Panc1 (cell line): ENCODE measurements at places on chromosomes 3 and 15.

- no peak for DNase-seq
These were observed 94.1 kb upstream of the MRPL3 start for GRCh38 chr3:131596884-131597283.

DNA sequence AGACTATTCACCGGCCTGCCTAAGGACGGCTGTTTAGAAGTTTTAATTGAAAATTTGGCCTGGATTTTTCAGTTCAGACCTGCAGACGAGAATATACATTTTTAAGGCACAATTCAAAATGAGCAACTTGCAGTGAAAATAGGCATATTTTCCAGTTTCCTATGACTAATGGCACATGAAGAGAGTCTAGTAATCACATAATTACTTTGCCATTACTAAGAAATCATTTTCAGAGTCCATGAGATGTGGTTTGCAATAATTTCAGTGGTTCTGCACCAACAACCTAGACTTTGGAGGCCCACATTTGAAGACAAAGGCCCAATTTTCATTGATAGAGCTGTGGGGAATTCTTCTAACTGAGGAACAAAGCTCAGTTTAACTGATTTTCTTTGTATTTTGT, 205.3 kb downstream of the SOX2 start:
- no peak for DNase-seq

GRCh38 chr15:98035134-98035533, 74.6 kb downstream of the ARRDC4 start:
- no peak for DNase-seq

DNA sequence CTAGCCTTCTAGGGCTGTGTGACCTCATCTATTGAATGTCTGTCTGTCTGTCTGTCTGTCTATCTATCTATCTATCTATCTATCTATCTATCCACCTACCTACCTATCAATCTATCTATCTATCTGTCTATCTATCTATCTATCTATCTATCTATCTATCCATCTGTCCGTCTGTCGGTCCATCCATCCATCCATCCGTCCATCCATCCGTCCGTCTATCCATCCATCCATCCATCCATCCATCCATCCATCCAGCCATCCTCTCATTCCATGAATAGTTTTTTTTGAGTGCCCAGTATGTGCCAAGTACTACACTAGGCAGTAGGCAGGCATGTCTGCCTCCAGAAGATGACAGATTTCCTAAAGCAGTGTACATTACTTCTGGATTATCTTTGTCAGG, 122.5 kb downstream of the FOXB1 start:
- DNase-seq: no peak

GRCh38 chr3:117005911-117006522, 296.4 kb downstream of the TUSC7 start:
- no peak for DNase-seq

- no peak for DNase-seq
These were observed 8.8 kb downstream of the TYRO3 start for GRCh38 chr15:41567862-41568261.

DNA sequence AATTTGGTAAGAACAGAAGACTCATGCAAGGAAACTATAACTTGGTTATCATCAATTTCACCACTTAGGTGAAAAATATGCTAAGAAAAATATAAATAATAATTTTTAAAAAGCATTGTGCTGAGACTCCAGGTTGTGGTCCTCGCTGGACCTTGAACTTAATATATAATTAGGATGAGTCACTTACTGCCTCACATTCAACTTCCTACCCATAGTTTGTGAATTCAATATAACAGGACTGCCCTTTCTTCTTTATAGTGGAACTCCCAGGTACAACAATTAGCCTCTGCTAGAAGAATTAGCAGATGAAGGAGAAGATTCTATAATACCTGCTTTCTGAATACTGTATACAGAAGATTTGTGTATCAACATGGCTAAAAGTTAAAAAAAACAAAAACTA, 149.1 kb upstream of the SPRED1 start:
- DNase-seq: no peak

DNA sequence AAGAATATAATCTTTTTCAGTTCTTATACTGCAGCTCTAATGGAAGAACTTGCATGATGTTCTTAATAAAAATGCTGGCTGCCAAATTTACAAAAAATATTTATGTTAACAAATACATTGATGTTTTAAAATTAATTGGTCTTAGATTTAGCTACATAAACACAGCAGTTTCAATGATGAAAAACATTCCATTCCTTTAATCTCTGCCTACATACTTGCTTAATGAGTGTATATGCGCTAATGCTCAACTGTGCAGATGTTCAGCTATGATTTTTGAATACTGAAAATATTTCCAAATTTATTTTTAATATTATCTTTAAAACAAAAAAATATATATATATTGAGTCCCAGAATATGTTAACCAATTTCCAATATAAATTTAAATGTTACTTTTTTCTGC, 867.4 kb downstream of the ROBO1 start:
- no peak for DNase-seq

DNA sequence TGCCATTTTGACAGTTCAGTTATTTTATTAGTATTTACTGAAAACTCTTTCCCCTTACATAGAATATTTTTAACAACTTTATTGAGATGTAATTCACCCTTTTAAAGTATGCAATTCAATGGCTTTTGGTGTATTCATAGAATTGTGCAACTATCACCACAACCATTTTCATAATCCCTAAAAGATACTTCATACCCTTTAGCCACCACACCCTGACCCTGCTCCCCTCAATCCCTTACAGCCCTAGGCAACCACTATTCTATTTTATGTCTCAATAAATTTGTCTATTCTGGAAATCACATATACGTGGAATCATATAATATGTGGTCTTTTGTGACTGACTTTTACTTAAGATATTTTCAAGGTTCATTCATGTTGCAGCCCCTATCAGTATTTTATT, 29.7 kb downstream of the TEX9 start:
- no peak for DNase-seq

- peak; percentile 77 for DNase-seq
These were observed 281.9 kb upstream of the ONECUT1 start for GRCh38 chr15:53072077-53072476.

- peak; percentile 36 for DNase-seq
These were observed 31.4 kb downstream of the HRH1 start for GRCh38 chr3:11185564-11186317.

DNA sequence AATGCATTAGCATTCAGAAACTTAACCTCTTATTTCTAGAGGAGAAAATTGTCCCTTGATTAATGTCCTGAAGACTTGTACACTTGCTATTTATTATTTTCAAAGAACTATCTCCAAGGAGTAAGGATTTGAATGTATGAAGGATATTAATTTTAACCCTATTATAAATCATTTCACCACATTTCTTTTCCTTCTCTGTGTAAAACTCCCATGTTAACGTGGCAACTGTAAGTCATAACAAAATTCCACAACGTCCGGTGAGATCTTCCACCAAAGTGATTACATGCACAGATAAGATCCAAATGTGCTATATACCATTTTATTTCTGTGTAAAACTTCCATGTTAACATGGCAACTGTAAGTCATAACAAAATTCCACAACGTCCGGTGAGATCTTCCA, 229.1 kb upstream of the ARHGEF26 start:
- no peak for DNase-seq

GRCh38 chr3:50166620-50167019, 11.5 kb downstream of the SEMA3F start:
- DNase-seq: no peak

- no peak for DNase-seq
These were observed 115.4 kb upstream of the RAD18 start for GRCh38 chr3:9078561-9079240.

DNA sequence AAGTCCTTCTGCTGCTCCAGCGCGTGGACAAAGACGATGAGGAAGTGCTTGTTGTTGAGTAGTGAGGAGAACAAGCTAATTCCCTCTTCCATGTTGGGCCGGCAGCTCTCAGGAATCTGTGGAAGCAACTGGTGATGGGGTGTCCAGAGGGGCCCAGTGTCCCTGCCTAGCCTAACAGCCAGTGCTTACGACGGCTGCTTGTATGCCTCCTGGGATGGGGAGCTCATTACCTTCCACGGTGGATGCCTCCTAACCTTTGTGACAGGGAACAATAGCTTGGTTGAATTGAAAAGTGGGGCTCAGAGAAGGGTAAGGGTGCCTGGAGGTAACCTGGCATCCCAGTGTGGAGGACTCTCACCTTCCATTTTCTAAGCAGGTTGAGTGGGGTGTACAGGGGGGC, 22.9 kb downstream of the H1-8 start:
- no peak for DNase-seq

- DNase-seq: no peak
These were observed 96.8 kb upstream of the LPP start for GRCh38 chr3:188057124-188057523.

DNA sequence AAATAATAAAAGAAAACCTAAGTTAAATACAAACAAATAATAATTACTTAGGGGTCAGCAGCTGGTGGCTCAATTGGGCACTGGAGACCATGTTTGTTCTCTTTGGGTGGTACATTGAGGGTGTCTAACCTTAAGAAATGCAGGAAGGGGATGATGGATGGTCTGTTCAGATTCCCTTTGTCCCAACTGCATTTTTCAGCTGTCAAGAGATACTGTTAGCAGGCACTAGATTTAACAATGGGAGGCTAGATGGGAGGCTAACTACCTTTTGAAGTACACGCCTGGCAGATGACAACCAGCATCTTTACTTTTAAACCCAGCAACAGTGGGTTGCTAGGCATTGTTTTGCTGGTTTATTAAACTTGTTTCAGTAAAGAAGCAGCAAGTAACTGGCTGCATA, 222.5 kb downstream of the SUCLG2 start:
- no peak for DNase-seq

DNA sequence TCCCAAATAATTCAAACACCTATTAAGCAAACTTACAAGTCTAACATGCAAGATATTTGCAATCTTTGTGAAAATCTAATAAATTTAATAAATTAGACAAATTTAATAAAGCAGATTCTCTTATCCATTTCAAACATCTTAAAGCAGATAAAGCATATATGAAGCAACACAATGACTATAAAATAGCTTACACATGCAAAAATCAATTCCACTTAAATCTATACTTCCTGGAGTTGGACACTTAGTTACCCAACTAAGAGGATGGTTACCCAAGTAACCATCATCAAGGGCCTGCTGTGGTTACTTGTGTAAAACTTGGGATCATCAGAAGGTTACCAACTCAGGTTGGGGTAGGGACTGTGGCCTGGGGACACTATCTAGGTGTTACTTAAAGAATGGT, 206.8 kb downstream of the CD47 start:
- DNase-seq: no peak

DNA sequence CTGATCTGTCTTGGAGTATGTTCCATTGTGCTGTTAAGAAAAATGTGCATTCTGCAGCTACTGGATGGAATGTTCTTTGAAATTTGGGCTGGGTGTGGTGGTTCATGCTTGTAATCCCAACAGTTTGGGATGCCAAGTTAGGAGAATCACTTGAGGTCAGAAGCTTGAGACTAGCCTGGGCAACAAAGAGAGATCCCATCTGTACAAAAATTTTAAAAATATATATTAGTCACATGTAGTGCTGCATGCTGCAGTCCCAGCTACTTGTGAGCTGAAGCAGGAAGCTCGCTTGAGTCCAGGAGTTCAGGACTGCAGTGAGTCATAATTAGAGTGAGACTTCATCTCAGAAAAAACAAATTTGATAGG, 62.8 kb upstream of the PLSCR4 start:
- DNase-seq: no peak

GRCh38 chr3:136949708-136950107, 8.1 kb upstream of the IL20RB start:
- DNase-seq: no peak

GRCh38 chr15:73051391-73051806, 864 bp upstream of the NEO1 start:
- no peak for DNase-seq

- DNase-seq: no peak
These were observed 775 bp downstream of the CCNDBP1 start for GRCh38 chr15:43186003-43186353.

DNA sequence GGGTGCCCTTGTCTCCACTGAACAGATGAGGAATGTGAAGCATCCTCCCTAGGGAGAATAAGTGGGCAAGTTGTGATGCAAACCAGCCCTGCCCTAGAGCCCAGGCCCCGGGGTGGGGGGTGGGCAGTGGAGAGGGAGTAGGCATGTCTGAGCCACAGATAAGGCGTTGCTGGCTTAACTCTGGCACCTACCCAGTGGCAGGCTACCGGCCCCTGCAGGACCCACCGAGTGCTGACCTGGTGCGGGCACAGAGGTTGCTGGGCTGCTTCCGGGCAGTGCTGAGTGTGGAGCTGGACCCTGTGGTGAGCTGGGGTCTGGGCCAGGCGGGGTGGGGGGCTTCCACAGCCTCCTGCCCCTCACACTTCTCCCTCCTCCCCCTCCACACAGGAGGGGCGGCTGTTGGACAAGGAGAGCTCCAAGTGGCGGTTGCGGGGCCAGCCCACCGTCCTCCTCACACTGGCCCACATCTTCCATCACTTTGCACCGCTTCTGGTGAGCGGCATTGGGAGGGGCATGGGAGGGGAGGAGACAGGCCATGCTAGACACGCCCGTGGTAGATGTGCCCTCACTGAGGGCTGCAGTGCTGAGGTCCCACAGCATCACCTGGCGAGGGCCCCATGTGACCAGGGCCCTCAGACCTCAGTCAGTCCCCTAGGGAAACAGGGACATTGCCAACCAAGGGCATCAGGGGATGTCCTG, 10.1 kb downstream of the RNF123 start:
- DNase-seq: no peak

DNA sequence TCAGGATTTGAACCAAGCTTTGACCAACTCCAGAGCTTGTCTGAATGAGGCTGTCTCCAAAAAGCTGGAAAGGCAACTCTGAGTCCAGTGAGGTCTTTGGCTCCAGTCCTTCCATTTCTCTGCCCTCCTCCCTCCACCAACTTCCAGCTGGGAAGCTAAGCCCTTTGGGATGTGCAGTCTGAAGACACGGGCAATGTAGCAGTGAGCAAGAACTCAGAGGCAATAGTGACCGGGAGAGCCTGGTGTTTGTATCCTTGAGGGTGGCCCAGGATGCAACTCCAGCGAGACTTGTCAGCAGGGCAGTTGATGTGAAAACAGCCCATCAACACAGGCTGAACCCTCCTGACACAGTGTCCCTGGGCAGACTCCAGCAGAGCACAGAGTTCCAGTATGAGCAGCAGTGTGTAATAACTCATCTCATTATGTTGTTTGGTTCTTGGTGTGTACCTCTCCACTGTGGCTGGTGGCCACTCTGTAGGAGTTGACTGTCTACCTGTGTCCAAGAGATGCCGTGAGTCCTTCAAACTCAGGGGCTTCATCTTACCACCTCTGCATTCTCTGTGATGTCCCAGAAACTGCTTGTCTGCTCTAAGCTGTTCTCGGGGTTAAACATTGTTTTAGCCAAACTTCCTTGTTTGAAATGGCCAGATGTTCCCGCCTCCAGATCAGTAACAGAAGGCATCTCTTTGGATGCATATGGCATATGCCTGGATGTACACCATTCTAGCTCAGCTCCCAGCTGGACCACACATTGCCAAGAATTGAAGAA, 6.6 kb downstream of the CDCP1 start:
- no peak for DNase-seq
